ENCODE measurements at places on chromosomes 6 and 20.

GRCh38 chr6:76124018-76124417, 51.6 kb upstream of the IMPG1 start:
- no peak for DNase-seq

DNA sequence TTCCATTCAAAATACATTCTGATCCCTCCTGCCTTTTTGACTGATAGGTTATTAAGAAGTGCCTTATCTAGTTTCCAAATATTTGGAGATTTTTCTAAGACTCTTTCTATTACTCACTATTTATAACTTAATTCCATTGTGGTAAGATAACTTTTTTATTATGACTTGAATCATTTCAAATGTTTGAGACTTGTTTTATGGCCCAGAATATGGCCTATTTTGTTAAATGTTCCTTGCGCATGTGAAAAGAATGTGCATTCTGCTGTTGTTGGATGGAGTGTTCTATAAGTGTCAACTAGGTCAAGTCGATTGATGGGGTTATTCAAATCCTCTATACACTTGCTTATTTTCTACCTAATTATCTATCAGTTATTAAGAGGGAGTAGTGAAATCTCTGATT, 13.1 kb upstream of the TCP11 start:
- no peak for DNase-seq

GRCh38 chr6:12001004-12001705, 11.0 kb upstream of the HIVEP1 start:
- no peak for DNase-seq

DNA sequence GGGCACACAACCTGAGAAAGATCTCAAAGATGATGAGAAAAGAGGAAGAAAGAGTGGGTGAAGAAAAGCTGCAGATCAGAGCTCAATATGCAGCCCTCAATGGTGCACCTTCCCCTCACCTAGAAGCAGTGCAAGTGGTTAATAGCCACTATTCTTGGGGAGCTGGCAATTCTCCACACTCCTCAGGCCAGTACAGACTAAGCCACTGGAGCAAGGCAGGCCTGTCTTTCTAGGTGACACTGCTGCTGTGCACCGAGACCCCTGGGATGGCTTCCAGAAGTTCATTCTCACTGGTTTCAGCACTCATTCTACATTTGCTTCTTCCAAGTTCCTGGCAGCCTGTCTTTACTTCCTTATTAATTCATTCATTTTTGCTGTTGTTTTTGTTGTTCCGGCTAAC, 973.3 kb downstream of the KIF16B start:
- no peak for DNase-seq

DNA sequence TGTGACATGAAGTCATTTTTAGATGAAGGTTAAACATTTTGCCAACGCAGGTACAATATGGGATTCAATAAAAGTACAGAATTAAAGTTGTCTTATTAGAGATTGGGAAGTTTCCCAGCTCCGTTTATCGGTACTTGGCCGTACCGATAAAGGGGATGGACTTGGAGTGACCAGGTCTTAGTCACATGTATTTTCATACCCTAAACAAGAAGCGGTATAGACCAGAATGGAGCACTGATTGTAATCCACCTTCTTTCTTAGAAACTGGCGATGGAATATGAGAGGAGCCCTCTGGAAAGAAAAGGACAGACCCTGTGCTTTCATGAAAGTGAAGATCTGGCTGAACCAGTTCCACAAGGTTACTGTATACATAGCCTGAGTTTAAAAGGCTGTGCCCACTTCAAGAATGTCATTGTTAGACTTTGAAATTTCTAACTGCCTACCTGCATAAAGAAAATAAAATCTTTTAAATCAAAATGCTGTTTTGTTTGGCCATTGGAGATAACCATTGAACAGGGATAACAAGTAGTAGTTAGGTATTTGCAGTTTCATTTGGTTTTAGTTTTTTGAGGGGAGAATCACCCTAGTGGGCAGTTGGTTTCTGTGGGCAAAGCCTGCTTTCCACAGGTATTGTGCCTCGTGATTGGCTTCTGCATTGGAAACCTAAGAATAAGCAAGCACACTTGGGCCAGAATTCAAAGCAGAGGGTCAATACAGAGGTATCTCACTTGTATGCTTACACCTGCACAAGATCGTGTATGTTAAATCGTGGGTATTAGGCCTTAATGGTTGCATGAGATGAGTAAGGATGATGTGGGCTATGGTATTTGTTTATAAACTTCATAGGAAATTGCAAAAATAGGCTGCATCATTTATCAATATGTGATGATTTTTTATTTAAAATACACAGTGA, 11.2 kb upstream of the ZNFX1 start:
- DNase-seq = no peak

DNA sequence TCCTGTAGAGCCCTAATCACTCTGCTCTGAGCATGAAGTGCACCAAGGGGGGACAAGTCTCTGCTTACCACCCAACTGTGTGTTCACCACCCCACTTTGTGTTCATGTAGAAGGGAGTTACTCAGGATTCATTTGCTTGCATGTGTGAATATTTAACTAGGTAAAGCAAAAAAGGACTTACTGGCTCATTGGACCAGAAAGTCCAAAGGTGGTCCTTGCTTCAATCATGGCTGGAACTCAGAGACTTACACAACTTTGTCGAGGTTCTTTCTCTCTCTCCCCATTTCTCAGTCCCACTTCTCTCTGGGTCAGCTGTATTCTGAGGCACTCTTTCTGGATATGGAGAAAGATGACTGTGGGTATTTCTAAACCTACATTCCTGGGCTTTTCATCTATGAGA, 4.0 kb downstream of the TMEM200A start:
- no peak for DNase-seq

- no peak for DNase-seq
Observed at GRCh38 chr6:43509142-43509983, 783 bp downstream of the LRRC73 start.

All from fibroblast of skin of left biceps (primary cell).